CD8-positive, alpha-beta T cell (primary cell): ENCODE measurements at places on chromosomes 3 and 15.
A peak's percentile ranks its signal among the peaks of the same experiment; 100 is the strongest.

DNA sequence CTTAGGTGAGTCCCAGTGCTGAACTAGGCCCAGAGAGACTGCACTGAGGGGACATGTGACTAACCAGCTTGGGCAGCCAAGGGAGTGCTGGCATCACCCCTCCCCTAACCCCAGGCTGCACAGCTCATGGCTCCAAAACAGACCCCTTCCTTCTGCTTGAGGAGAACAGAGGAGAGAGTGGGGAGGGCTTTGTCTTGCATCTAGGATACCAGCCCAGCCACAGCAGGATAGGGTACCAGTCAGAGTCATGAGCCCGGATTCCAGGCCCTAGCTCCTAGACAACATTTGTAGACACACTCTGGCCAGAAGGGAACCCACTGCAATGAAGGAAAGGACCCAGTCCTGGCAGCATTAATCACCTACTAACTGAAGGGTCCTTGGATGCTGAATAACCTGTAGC lies 49.9 kb upstream of the PLSCR4 start:
- DNase-seq, result no peak

DNA sequence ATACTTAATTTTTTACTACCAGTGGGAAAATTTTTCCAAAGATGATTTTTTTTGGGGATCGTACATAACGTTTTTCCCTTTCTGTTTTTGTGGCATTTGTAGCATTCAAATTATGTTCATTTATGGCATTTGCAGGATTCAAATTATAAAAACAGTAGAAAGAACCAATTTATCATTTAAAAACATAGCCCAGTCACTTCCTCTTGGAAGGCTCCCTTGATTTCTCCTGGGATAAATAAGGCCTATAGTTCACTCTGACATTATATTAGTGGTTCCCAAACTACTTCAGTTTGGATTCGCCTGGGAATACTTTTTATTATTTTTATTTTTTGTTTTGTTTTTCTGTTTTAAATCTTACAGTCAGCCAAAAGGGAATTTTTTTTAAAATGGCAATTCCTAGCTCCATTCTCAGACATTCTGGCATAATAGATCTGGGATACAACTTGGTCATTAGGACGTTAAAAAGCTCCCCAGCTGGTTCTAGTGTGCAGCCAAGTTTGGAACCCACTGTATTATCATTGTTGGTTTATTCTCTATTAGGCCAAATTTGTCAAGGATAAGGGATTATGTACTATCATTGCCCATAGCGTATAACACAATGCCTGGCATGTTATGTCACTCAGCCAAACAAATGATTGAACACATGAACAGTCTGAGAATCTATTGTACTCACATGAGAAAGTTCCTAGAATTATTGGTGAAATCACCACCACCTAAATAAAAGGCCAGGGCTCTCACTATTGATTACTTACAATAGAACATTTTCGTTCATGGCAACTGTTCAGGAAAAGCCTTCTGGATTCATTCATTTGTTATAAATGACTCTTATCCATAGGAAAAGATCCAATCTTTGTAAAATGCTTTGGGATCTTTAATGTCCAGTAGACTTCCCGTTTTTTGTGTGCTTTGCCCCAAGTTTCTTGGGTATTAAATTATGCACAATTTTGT lies 28.9 kb downstream of the RARB start:
- DNase-seq, result no peak

DNA sequence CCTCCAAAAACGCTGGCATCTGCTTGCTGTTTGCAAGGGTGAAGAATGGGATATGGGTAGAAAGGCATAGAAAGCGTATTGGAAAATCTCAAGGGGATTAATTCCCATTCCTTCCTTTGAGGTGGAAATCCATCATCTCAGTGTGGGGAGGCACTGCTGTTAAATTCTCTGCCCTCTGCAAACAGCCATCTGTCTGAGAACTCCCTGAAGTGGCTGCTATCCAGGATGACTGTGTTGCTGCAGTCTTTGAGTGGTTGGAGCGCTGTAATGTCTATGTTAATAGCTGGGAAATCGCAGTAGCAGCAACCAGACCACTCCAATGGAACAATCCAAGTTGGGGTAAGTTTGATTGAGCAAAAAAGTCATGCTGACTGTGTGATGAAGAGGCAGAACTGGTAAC lies 625.9 kb downstream of the NLGN1 start:
- DNase-seq, result no peak

- DNase-seq, result no peak
Observed at GRCh38 chr3:153245661-153246060, 83.6 kb downstream of the RAP2B start.

DNA sequence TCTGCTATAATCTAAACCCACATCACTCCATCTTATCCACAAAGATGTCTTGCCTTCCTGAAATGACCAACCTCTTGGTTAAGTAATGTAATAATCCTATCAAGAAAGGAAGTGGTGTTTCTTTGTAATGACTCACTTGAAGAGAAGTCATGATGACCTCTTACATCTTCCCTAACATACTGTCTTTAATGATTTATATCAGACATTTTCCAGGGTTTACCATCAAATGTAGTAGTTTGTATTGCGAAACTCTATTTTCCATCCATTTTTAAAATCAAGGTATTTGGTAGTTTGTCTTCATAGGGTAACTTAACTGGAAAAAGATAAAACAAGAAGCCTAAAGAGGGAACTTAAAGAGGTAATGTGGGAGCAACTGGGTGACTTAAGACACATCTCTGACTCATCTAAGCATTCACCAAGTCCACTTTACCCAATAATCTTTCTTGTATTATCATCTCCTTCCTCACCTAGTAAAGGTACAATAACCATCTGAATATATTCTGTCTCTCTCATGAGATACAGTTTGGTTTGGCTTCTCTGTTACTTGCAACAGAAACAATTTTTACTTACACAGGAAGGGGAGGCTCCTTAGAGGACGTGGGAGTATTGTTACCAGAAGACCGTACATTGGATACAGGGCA lies 5.7 kb upstream of the MAPK6 start:
- DNase-seq, result no peak

DNA sequence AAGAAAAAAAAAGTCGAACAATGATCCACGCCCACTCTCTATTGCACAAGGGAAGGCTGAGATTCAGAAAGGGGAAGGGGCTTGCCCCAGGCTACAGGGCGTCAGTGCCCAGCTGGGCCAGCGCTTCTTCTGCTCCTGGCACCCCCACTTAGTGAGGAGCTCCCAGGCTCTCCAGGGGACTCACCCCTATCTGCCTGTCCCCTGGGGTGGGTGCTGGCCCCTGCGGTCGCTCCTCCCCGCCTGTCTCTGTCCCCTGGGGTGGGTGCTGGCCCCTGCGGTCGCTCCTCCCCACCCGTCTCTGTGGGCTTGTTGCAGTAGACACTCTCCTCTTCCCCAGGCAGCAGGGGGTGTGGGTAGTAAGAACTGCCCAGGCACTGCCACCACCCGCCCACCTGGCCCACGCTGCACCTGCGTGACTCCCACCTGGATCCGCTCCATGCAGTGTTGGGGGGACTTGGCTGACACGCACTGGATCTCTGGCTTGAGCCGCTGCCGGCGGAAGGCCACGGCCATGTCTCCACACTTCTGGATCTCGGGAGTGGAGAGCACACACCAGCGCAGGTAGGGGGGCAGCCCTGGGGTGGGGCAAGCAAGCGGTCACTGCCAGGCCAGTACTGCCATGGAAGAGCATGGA lies 14.6 kb downstream of the MELTF start:
- no peak for DNase-seq

DNA sequence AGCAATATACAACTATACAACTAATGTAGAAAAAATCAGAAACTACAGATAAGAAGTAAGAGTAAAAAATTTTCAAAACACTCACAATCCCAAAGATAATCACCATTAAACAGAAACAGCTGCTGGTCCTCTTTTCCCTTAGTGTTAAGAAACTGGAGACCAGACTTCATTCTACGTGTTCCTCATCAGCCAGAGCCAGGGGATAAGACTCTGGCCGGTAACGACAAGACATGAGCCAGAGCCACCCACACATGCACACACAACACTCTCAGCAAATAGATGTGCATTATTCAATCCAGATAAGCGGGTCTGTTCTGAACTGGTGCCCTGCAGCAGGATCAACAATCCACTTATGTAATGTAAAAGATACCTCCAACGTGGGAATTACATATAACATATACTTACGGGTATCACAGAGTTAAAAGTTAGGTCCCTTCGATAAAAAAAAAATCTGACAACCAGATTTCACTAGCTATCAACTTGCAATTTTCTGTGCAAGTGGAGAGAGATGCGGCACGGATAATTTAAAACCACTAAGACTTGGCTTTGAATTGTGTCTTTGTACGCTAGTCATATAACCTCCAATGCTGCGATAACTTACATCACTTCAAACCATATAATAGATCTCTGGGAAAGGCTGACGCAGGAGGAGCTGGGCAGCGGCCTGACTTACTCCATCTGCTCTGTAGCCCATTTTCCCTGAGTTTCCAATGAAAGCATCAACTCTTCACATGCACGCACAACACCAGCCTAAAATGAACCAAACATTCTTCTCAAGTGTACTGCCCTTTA lies 17.8 kb downstream of the PRICKLE2 start:
- DNase-seq, result no peak

DNA sequence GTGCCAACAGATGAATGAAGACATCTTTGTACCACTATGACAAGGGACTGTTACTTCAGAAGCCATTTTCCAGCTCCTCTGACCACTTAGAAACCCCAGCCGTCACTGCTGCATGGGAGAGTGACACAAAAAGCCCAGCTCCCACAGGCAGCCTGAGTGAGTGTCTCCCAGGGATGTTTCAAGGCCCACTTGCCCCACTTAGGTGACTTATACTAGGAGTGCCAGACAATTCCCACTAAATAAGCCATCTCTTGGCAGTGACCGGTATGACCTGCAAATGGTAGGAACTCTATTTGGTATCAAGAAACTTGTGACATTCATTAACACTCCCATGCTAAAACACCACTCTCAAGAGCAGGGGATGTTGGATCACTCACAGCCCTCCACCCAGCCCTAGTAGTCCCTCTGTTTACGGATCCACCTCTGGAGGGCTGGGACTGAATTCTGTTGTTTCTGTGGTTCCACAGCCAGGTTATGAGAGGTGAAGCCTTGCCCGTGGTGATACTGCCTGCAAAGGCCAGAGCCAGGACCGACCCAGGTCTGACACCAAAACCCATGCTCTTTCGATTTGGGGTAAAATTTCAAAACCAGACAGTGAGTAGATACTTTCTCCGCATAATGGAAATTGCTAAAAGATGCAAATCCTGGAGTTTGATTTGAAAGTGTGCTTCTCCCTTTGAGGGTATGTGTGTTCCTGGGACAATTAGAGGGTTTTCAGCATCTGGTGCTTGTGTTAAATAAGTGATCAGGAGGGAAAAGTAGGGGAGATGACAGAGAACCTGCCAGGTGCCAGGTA lies 14.5 kb downstream of the RBP1 start:
- DNase-seq, result no peak

GRCh38 chr15:32750979-32751378 lies 33.2 kb downstream of the GREM1 start:
- DNase-seq, result no peak

DNA sequence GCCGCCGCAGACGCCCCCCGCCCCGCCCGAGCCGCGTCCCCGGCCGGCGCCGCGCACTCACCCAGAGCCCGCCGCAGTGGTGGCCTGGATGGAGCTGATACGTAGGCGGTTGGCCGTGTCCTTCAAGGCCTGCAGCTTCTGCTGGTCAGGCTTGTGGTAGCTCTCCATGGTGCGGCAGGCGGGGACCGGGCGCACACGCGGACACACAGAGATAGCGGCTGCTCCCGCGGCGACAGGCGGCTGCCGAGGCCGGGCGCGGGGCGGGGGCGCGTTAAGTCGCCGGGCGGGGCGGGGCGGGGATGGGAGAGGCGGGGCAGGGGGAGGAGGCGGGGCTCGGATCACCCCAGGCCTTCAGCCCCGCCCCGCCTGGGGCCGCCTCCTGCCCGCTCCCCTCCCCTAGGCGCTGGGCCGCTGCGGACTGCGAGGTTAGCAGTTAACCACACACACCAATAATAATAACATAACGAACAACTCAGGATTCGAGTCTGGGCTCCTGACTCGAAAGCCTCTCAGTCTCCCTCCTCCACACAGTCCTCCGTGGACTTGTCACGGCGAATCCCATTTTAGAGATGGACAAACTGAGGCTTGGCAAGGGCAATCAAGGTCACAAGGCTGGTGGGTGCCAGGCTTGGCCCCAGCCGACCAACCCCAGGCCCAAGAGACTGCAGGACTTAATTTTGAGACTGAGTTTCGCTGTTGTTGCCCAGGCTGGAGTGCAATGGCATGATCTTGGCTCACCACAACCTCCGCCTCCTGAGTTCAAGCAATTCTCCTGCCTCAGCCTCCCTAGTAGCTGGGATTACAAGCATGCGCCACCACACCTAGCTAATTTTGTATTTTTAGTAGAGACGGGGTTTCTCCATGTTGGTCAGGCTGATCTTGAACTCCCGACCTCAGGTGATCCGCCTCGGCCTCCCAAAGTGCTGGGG lies at the start of gene TKT:
Gene TKT (minus strand): TSS at position 248 of the 929 bp plus-strand sequence. CDS start 80 bp downstream, at position 168.
- peak; percentile 72 for DNase-seq

DNA sequence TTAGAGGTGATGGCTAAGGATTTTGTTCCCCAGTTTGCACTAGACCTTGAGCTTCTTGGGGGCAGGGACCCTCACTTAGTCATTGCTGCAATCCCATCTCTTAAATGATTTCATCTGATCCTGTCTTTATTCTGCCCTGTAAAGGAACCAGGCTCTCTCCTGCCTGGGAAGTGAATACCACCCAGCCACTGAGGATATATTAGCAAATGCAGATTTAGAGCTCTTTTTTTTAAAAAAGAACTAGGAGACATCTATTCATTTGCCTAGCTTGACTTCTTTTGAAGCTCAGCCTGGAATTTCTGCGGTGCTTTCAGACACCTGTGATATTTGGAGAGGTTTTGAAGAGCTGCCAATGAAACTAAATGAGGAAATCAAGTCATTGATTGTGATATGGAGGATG lies 41.8 kb downstream of the CA12 start:
- DNase-seq, result no peak

DNA sequence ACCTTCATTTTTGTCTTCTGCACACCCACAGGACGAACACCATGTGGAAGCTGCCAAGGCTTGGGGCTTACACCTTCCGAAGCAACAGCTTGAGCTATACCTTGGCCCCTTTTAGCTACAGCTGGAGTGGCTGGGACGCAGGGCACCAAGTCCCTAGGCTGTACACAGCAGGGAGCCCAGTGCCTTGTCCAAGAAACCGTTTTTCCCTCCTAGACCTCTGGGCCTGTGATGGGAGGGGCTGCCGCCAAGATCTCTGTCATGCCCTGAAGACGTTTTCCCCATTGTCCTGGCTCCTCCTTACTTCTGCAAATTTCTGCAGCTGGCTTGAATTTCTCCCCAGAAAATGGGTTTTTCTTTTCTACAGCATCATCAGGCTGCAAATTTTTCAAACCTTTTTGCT lies 7.8 kb downstream of the CNTN4 start:
- DNase-seq, result no peak

GRCh38 chr3:61928039-61928438 lies 366.7 kb downstream of the PTPRG start:
- no peak for DNase-seq
